ENCODE measurements at places on chromosomes 5 and 9.
A peak's percentile ranks its signal among the peaks of the same experiment; 100 is the strongest.

GRCh38 chr5:42148813-42149212 lies 223.7 kb downstream of the FBXO4 start:
- no peak for DNase-seq

DNA sequence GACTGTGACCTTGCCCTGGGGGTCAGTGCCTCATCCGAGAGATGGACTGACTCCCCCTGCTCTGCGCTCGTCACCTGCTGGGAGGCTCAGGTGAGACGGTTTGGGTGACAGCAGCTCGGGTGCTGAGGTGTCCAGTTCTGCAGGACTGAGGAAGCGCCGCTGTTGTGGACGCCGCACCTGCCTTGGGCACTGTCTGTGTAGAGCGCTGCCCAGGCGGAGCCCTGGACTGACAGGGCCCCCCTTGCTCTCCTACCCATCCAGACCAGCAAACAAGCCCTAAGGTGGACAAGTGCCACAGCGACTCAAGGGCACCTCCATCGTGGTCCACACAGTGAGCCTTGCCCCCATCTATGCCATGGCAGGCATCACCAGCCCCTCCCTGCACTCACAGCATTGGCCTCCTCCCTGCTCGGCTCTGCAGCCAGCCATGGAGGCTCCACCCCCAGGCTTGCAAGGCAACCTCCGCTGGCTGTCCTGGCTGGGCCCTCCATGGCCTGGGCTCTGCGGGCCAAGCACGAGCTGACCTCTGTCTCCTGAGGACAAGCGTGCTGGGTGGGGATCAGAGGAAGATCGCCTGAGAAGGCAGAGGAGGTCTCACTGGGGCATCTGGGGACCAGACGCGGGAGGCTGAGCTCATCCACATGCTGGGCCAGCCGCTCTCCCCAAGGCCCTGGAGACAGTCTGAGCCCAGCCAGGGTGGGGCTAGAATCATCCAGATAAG lies 87.1 kb upstream of the COL5A1 start:
- DNase-seq, result no peak

- DNase-seq, result no peak
Measured at GRCh38 chr5:54887663-54888062, 97.7 kb downstream of the ESM1 start.

GRCh38 chr5:169128679-169129078 lies 172.3 kb downstream of the SLIT3 start:
- no peak for DNase-seq

GRCh38 chr5:68320413-68320986 lies 104.9 kb downstream of the PIK3R1 start:
- DNase-seq, result no peak

GRCh38 chr5:91288118-91288916 lies 94.8 kb downstream of the ARRDC3 start:
- DNase-seq, result no peak

DNA sequence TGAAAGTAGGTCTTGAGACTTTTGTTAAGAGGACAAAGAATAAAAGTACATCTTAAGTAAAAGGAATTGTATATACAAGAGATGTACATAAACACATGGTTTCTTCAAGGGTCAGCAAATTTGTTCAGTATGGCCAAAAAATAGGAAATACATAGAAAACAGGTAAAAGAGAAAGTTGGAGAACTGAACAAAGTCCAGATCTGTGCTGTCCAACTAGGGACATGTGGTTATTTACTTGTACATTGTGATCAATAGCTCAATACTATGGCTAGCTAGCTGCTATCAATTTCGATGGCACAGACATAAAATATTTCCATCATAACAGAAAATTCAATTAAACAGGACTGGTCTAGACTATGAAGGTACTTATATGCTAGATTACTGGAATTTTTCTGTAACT lies 92.3 kb downstream of the RAPGEF6 start:
- no peak for DNase-seq

DNA sequence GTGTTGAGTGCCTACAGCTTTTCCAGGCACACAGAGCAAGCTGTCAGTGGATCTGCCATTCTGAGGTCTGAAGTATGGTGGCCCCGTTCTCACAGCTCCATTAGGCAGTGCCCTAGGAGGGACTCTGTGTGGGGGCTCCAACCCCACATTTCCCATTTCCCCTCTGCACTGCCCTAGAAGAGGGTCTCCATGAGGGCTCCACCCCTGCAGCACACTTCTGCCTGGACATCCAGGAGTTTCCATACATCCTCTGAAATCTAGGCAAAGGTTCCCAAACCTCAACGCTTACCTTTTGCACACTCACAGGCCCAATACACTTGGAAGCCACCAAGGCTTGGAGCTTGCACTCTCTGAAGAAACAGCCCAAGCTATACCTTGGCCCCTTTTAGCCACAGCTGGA lies 131.3 kb downstream of the DEPDC1B start:
- DNase-seq, result no peak

DNA sequence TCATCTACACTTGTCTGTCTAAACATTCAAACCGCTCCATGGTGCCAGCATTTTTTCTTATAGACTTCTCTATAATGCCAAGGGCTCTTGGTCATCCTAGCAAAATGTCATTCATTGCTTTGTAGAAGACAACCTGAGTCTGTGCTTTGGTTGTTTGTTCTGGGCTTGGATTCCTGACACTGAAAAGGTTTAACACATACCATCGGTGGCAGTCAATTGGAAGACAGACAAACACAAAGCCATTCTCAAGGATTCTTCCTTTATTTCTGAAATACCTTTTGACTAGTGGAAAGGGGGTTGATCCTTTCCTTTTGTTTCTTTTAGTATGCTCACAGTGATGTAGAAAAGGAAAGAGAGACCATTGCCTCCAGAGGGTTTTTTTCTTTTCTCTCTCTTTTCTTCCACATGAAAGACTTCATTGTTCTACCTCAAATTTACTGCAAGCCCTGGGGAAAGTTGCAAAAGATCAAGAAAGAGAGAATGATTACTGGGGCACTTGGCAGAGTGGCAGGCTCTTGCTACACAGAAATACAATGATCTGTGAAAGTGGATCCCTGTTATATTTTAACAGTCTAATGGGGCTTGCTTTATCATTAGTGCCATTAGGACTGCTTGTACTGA lies 66.4 kb upstream of the TMC1 start:
- DNase-seq, result peak; percentile 2

GRCh38 chr5:54311176-54311677 lies 854 bp upstream of the ARL15 start:
- DNase-seq, result no peak

DNA sequence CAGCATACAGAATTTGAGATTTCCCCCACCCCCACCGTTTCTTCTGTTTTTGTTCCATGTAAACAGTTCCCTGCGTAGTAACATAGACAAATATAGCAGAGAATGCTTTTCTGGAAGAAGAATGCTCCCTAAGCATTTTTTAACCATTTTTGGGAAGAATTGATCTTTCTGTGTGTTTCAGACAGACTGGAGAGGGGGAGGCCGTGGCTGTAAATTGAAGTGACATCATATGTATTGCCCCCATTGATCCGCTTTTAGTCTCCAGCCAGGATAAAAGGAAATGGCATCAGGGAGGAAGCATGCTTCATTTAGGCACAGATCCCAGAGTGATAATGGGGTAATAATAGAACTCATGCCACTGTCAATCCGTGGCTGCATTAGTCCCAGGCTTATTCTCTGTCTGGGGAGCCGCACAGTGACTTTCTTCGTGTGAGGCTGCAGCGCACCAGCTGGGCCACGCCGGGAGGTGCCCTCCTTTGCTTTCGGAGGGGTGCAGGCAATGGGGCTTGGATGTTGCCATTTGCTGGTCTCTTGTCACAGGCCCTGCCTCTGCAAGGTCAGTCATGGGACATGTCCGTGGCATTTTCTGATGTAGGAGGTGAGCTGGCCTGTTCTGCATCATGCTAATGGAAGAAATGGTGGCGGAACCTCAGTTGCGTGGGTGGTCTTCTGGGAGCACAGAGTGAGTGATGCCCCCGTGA lies 261.5 kb downstream of the FANCC start:
- no peak for DNase-seq

GRCh38 chr5:58056546-58056945 lies 403.3 kb downstream of the PLK2 start:
- no peak for DNase-seq

DNA sequence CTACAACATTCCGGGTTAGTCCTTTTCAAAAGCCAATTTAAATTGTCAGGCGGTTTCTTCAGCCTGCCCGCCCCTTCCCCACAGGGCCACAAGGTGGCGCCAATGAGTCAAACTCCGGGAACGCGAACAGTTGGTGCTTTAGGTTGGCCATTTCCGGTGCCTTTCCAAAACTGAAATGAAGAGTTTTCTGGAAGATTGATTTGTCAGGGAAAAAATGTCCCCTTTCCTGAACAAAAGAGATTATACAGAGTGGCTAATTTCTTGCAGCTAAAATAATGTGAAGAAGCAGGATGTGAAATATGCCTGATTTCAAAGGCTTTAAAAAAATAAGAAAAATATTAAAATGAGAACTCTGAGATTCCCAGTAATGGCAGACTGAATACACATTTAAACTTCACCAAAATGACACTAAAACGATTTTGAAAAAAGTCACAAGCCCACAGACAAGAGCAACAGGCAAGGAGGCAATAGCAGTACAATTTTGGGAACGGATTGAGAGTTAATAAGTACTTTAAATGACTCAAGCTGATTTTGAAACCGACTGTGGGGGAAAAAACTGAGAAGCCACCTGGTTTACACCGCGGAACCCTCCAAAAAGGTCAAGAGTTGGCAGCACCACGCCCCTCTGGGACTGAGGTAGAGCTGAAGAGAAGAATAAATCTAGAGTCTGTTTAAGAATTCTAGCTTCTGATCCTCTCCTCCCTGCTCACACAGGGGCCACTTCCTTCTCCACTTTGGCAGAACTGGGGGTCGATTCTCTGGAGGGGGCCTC lies 45.7 kb downstream of the SLC46A2 start:
- peak; percentile 57 for DNase-seq

DNA sequence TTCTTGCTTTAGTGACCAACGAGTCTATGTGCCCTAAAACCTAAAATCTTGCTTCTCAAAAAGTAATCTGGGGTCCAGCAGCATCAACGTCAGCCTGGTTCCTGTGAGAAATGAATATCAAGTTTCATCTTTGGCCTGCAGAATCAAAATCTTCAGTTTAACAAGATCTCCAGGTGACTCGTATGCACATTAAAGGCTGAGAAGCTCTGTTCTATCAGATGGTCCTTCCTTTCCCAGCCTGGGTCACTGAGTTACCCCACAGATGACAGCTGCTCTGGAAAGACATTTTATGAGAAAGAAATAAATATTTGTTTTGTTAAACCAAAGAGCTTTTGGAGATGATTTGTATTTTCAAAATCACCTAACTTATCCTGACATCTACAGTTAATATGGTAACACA lies 75.8 kb downstream of the ADAMTSL1 start:
- no peak for DNase-seq

- DNase-seq, result no peak
Measured at GRCh38 chr5:52894451-52894850, 94.7 kb upstream of the ITGA2 start.

DNA sequence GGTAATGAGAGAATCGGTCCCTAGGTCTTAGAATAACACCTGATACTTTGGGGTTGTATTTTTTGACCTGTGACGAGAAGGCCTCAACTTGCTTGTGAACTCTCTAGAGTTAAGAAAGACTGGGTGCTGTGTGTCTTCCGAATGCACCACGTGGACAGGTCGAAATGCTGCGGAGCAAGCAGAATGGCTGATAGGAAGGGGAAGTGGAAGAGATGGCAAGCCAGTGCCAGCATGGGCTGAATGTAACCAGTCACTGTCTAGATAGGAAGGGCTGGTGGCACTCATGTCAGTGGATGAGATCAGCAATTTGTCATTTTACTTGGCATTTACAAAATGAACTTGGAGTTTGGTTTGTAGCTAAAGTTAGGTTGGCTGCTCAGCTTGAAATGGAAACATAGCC lies 5.6 kb downstream of the OTULINL start:
- DNase-seq, result no peak

DNA sequence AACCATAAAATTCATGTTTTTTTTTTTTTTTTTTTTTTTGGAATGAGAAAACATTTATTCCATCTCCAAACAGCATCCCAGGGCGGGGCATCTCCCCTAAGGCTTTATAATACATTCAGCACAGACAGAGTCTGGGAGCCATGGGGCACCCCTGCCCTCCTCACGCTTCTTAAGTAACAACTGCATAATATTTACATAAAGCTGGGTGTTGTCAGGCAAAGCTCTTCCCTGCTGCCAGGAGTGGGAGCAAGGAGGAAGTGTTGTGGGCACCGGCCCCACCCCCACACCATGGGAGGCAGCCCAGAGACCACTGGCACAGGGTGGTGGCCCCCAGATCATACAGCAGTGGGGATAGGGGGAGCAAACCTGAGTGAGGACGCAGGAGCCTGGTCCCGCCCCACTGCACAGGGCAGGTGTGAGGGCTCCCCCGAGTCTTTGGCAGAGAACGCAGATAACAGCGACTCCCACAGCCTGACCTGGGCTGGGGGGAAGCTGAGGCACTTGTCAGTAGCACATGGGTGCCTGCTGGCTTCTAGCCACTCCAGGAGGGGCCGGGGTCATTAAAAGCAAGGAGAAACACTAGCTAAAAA lies 86.1 kb upstream of the CEP78 start:
- no peak for DNase-seq

- no peak for DNase-seq
Measured at GRCh38 chr5:132750471-132751230, 3.4 kb downstream of the CCNI2 start.

DNA sequence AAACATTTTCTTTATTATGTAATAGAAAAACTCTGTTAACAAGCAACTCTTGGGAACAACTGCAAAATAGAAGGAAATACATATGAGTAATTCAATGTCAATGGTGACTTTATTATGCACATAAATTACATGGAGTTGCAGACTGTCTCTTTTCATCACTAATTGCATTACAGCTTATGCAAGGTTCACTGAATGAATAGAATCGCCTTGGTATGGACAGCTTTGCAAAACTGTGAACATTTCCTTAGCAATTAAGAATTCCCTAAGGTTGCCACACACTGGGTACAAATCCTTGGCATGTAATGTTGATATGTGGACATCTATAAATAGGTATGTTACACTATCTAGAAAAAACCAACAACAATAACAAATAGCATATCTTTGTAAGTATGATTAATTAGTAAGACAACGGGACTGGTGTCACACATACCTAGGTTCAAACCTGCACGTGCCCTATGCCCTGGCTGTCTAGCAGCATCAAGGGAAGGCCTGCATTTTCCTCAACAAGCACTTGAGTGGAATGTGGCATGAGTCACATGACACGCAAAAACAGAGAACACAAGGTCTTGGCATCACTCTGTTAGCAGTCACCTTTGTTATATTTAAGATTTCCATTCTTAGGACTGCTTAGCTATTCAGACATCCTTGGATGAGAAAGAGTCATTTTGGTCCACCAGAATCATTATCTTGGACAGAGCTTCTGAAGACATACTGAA lies 263.9 kb downstream of the CTNND2 start:
- no peak for DNase-seq

Measured in NCI-H1930 (cell line).